ENCODE measurements at places on chromosomes 11 and 22.

GRCh38 chr11:14454861-14455632 is 44.6 kb downstream of the COPB1 start:
- peak; percentile 45 for DNase-seq

GRCh38 chr11:2449548-2450320 is 4.9 kb downstream of the KCNQ1 start:
- DNase-seq: no peak

DNA sequence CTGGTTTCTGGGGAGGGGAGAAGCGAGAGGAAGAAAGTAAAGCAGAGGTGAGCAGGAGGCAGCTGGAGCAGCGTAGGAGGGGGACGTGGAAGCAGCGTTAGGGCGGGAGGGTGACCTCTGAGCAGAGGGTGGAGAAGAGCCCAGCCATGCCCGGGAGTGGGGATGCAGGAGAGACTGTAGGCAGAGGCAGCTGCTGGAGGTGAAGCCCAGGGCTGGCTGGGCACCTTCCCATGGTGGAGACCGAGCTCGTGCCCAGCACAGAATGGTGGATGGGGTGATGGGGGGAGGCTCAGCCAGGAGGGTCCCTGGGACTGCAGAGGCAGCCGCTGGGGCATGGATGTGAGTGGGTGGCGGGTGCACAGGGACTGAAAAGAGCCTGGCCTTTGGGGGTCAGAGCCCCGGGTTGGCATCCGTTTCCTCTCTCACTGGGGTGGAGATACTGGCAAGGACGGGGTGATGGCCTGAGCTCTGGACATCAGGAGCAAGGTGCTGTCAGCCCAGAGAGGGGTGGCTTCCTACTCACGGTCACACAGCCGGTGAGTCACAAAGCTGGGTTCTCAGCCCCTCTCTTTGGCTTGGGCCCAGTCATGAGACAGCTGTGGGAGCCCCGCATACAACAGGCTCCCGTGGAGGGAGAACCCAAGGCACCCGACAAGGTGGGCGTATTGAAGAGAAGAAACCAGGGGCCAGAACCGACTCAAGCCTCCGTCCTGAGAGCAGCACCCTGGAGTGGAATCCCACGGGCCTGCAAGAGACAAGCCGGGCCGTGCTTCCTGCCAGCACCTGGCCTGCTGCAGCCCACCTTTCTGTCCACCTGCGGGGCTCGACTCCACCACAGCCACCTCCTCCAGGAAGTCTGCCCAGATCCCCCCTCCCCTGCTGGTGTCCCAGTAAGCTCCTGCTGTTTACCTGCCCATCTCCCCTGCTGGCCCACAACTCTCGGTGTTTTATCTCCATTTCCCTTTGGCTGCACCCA is 45.8 kb upstream of the FGF3 start:
- DNase-seq: no peak

DNA sequence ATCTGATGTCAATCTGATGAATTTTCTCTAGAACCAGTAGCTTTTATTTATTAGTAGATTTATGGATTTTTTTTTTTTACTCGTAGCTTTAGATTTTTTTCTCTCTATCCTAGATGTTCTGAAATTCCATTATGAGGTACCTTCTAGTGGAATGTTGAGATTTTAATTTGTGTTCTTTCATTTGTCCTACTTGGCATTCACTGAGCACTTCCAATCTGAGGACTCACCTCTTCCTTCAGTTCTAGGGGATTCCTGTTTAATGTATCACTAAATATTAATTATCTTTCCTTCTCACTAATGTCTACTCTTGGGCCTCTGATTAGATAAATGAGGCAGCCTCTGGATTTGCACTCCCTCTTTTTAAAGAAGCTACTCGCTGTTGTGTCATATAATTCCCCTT is 40.2 kb upstream of the WNT7B start:
- DNase-seq: peak; percentile 16

GRCh38 chr11:32081129-32081641 is 9.7 kb upstream of the RCN1 start:
- peak; percentile 10 for DNase-seq

- DNase-seq: no peak
Observed at GRCh38 chr22:22879675-22880155, 7.9 kb upstream of the IGLL5 start.

DNA sequence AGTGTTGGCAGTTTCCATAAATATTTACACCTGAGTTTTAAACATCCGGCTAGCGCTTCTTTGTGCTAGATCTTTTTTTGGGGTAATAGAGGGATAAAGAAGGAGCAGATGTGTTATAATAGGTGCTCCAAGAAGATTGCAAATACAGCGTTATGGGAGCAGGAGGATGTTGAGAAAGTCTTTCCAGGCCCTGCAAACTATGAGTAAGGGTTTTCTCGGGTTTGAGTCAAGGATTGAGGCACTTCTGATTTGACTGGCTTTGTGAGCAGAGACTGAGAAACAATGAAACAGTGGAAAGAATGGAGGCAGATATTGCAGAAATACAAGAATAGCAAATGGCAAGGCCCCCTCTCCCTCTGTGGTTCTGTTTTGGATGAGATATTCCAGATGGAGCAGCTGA is 155.0 kb upstream of the TIMP3 start:
- DNase-seq: no peak

GRCh38 chr11:102582140-102582539 is 43.0 kb downstream of the MMP20 start:
- no peak for DNase-seq

DNA sequence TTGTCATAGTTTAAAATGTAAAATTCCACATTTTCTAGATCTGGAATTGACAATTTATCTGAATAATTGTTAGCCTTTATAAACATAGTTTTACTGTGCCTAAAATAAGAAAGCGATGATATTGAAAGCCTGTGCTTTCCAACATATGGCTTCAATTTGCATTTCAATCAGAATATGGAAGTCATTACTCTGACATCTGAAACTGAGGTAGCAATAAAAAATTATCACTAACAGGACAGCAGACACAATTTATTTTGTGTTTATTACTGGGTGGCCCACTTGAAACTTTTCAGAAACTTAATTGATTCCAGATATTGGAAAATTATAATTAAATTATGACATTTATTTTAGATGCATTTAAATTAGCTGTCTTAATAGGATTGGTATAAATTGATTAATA is 78.5 kb downstream of the TMEM135 start:
- DNase-seq: no peak

GRCh38 chr22:22720724-22721261 is 76.4 kb downstream of the GGTLC2 start:
- no peak for DNase-seq

DNA sequence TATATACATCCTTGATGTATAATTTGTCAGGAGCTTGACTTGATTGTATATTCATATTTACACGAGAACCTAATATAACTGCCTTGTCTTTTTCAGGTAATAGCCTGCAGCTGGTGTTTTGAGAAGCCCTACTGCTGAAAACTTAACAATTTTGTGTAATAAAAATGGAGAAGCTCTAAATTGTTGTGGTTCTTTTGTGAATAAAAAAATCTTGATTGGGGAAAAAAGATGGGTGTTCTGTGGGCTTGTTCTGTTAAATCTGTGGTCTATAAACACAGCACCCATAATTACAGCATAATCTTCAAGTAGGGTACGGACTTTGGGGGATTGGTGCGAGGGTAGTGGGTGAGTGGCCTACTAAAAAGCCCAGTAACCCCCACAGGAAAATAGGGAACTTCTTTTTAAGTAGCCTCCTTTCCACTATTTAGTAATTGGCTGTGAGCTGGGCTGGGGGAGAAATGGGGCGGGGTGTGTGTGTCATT is 7.5 kb downstream of the MALAT1 start:
- no peak for DNase-seq

- DNase-seq: no peak
Observed at GRCh38 chr11:117686711-117687110, 110.3 kb downstream of the DSCAML1 start.

DNA sequence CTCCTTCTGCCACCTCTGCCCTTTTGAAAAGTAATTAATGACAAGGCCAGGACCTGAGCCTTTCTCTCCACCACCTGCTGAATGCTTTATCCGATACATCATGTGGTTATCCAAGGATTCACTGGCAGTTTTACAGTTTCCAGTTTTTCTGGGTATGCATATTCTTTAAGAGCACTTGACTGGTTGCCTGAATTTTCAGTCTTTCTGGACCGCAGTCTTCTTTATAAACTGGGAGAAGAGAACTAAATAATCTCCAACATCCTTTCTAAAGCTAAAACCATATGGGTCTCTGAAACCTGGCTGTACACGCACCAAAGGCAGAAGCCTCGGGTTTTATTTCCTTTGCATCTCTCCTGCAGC is 65.1 kb downstream of the BTG4 start:
- no peak for DNase-seq

- no peak for DNase-seq
Observed at GRCh38 chr11:105357764-105358163, 218.2 kb upstream of the CARD18 start.

DNA sequence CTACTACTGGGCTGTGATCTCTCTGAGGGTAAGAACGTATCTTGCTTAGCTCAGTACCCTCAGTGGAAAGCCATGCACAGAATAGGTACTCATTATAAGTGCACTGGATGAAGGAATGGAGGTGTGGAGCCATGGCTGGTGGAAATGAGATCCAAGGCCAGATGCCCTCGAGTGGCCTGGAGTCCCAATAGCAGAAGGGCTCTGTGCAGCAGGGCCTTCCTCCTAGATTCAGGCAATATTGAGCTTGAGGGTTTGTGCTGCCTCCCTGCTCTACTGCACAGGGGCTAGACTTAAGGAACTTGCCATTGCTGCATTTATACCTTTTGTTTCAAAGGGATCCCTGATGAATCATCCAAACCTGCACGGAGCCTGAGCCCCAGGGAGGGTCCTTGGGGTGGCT is 33.6 kb upstream of the TUB start:
- no peak for DNase-seq

- no peak for DNase-seq
Observed at GRCh38 chr11:117170210-117170609, 8.3 kb upstream of the SIDT2 start.

DNA sequence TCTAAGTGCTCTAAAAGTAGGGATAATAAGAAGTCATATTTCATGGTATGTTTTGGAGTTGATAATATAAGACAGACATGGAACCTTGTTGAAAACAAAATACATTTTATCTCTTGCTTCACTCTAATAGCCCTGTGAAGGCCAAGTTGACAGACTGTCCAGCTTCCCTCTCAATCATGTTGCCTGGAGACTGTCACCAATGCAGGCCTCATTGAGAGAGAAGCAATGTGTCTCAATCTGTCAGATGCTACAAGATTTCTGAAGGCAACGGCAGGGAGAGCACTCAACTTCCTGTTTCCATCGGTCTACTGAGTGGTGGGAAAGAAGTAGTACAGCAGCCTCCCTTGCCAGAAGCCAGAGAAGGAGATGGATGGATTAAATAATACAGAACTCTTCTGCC is 23.6 kb upstream of the FJX1 start:
- DNase-seq: no peak

GRCh38 chr11:72623052-72623451 is 51.2 kb downstream of the PDE2A start:
- no peak for DNase-seq

- peak; percentile 83 for DNase-seq
Observed at GRCh38 chr11:15101072-15101709, 13.5 kb upstream of the INSC start.

DNA sequence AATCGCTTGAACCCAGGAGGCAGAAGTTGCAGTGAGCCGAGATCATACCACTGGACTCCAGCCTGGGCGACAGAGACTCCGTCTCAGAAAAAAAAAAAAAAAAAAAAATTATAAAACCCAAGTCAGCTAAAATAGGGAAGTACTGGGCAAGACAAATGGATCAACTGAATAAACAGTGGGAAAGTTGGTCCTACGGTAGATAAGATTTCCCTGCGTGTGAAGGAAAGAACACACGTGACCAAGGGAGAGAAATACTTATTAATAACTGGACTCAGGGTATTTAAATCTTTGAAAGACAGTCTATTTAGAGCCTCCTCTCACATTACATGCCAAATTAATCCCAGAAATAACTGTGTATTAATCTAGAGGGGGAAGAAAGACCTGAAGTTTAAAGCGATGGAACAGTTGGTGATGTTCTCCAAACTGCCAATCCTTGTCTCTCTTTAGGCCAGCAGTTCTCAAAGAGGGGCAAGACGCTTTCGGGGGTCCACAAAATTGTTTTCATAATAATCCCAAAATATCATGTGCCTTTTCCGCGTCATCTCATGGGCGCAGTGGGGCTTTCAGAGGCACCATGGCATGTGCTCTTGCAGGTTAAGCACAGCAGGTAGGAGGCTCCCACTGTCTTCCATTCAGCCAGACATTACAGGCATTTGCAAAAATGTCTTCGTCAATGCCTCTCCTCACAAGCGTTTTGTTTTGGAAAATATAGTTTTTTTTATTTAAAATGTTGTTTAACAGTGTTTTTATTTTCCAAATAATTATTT is 6.6 kb downstream of the RTL6 start:
- no peak for DNase-seq

GRCh38 chr22:35128637-35129036 is 62.7 kb downstream of the ISX start:
- DNase-seq: no peak

DNA sequence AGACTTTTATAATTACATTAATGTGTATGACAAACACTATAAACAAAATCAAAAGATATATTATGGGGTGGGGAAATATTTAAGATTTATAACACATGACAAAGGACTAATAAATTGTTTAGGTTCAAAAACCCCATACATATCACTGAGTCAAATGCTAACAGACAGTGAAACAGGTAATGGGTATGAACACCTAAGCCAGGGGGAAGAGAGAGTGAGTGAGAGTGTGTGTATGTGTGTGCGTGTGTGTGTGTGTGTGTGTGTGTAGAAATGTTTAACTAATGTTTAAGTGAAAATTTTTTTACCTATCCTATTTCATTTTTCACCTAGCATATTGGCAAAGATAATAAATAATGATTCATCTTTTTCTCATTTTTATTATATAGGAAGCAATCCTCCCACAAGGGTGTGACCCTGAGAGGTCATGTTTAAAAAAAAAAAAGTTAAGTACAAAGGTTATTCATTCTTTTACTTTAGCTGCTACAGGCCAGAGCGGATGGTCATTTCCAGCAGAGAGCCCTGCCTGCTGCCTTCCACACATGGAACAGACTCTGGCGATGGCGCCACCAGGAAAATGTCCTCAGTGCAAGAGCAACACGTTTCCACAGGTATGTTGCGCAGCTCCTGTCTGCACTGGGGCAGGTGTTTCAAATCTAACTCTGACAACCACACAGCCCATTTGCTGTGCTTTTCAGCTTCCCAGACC is 72.9 kb downstream of the PISD start:
- no peak for DNase-seq

- no peak for DNase-seq
Observed at GRCh38 chr11:76347466-76347865, 33.5 kb downstream of the THAP12 start.

DNA sequence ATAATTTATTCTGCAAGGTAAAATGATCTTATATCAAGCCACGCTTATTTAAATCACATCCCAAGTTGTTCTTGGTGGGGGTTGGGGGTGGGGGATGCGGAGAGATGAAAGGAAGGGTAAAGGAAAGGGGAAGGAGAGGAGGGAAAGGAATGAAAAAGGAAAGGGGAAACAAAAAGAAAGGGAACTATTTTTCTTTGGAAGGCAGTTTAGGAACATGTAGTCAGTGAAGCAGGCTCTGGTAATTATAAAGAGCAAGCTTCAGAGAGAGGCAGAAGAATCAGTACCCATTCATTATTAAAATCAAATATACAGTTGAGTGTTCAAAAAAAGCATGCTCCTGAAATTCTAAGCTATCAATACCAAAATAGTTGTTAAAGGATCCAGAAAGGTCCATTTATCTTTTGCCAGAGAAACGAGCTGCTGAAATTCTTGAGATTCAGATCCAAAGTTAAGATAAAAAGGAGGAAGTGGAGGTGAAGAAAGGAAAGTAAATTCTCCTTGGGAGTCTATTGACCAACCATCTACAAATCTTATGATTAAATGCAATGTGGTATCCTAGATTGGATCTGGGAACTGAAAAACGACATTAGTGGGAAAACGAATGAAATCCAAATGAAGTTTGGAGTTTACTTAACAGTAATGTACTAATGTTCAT is 107.4 kb downstream of the SGSM3 start:
- no peak for DNase-seq

Data from GM03348 (cell line).